ENCODE measurements at places on chromosomes 6 and 20. TPM values are rescaled to one million over a fixed set of nuclear protein-coding genes. Genes with fewer than 3 reads are reported as not detected.

DNA sequence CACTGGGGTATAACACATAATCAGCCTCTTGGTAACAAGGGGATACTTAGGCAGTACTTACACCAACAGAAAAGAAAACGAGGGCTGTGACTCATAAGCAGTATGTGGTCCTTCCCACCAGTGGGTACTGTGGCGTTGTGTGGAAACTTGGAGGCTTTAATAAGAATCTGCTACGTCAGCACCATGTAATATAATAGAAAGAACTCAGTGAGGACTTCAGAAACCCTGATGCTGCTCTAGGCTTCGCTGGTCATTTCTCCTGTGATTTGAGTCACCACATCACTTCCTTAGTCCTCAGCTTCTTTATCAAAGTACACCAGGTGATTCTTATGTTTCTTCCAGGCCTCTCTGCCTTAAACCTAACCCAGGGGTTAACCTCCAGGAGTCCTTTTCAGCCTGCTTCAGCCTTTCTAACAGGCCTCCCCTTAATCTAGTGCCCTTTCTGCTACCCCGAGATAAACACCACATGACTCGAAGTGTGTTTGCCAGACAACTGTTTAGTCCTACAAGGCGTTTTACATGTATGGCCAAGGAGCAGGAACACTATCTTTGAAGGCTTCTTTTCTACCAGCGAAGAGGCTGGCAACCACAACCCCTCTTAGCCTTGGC lies 68.5 kb downstream of the FYN start:
- DNase-seq, result peak; percentile 66

DNA sequence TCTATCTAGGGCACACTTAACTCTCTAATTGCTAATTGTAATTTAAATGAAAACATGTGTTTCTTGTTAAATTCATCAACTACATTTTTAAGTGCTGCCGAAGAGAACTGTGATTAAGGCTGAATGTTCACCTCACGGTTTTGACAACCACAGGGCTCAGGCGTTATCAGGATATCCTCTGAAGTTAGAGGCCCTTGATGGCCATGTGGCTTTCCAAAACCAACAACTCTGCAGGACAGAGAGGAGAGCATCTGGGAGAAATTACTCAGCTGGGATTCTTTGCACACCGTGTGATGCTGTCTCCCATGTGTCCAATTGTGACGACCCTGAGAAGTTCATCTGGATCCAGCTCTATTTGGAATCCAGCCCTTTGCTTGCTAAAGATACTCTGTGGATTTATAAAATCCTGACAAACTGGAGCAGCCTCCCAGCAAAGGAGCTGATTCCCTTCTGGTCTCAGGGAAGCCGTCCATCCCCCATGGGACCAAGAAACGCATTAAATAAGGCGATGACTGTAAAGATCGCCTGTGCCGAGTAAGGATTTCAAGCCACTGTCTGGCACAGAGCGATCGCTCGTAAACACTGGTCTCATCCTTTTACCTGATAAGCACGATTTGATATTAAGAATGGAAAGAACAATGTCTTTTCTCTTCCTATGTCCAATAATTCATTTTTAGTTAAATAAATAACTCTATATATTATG lies 401.1 kb downstream of the CD83 start:
- DNase-seq, result no peak

- no peak for DNase-seq
Measured at GRCh38 chr6:36676141-36677058, 2.1 kb upstream of the CDKN1A start.

DNA sequence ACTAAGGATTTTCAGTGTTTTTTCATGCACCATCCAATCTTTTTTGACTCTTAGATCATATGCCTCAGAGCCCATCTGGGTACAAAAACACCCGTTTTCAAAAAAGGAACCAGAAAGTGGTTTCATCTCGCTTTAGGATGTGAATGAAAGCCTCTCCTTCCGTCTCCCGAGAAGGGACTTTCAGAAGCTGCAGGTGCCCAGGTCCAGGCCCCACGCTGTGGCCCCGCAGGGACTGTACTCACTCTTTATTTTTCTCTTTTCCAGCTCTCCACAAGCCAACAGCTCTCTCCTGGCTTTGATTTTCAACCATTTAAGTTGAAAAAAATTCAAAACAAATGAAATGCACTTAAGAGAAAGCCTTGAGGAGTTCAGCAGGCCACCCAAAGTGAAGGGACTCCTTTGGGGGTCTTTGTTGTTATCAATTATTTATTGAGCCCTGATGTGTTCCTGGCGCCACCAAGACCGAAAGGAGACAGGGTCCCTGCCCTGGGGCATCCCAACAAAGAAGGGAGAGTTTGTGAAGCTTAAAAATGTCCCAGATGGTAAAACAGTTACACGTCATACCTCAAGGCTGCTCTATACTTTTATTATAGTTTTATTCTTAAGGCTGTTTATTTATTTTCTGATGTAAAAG lies 467.3 kb downstream of the PREX1 start:
- DNase-seq, result no peak

DNA sequence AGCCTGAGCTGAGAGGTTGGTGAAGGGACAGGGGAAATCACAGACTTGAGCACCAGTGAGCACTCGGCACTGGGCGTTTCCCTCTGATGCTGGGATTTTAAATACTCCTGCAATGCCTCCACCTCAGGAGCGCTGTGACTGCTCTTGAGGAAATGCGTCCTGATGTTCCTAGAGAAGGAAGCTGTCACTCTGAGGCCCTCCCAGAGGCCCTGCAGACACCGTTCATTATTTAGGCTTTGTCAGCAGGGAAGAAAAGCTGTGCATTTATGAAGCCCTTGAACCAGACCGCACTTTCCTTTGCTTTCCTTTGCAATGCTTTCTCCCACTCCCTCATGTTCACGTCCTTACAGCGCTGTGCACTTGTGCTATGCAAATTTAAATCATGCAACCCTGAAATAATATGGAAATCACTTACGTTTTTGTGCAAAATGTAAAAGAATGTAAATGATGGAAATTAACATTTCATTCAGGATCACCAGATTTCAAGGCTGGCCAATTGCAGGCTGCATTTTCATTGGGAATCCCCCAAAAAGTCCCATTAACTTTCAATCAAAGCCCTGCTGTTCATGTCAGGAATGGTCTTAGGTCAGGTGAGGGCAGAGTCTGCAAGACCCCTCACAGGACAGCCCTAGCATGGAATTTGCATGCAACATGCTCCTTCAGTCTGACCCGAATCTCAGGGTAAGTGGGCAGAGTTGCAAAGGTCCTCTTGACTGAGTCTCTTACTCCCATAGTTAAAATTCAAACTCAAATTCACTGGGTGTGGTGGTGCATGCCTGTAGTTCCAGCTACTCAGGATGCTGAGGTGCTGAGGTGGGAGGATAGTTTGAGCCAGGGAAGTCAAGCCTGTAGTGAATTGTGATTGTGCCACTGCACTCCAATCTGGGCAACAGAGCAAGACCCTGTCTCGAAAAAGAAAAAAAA lies 45.8 kb upstream of the SYNDIG1 start:
- DNase-seq, result no peak

- DNase-seq, result no peak
Measured at GRCh38 chr6:33441457-33441856, 12.9 kb upstream of the ZBTB9 start.

DNA sequence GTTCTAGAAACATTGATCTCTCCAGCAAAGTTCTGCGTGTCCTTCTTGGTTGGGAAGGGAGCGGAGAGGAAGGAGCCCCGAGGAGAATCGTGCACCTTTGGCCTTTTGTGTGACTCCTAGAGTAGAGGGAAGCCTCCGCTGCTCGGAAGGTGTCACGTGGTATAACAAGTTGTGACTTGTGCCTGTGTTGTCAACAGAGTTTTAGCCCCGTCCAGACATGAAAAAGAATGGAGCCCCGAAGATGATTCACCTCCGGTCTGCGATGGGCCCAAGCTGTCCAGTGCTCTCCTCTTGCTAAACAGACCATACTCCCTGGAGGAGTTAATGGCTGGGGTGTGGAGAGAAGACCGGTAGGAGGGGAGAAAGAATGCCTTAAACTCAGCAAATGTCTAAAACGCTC lies 7.0 kb downstream of the EYA2 start:
- no peak for DNase-seq

- DNase-seq, result no peak
Measured at GRCh38 chr6:52994839-52995088, 320 bp downstream of the GSTA4 start.

- DNase-seq, result peak; percentile 87
Measured at GRCh38 chr6:75204217-75204958, 1.5 kb downstream of the COL12A1 start.

DNA sequence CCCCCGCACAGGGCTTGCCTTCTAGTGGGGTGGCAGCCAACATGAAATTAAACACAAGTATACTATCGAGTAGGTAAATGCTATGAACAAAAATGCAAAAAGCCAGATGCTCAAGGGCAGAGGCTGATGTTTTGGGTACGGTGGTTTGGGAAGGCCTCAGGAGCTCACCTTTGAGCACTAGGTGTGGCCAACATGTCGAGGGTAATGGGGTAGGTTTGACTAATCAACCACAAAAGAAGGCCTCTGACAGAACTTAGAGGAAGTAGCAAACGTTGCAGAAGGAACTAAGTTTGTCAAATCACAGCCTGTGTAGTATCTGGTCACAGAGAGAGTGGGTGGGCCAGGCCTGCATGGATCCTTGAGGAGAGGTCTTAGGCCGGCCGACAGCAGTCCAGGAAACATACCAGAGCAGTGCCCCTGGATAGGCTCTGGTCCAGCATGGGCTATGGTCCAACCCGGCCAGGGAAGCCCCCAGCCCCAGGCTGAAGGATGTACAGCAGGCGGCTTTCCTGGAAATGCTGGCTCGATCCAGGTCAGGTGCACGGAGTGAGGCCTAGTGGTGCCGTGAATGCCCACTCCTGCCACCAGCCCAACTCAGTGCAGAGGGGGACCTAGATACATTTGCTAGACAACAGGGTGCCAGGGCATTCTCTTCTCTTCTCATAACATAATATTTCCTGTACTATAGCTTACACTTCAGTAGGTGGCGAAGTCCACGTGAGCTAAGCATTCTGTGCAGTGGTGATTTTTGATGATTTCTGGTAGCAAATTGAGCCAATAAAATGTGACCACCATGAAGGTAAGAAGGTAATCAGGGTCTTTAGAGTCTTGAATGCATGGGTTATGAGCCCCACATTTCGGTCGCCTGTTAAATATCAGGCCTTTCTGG lies 56.3 kb upstream of the CD93 start:
- no peak for DNase-seq

GRCh38 chr6:10429638-10430427 lies 15.0 kb upstream of the TFAP2A start:
- peak; percentile 70 for DNase-seq

GRCh38 chr6:110621061-110621460 lies 144.6 kb upstream of the SLC22A16 start:
- DNase-seq, result no peak

- DNase-seq, result no peak
Measured at GRCh38 chr20:10719740-10720385, 46.1 kb upstream of the JAG1 start.

- DNase-seq, result no peak
Measured at GRCh38 chr6:25341203-25341552, 62.0 kb downstream of the CARMIL1 start.

- no peak for DNase-seq
Measured at GRCh38 chr6:158257781-158258180, 54.5 kb upstream of the TULP4 start.

- no peak for DNase-seq
Measured at GRCh38 chr20:50062006-50062838, 50.7 kb downstream of the UBE2V1 start.

- no peak for DNase-seq
Measured at GRCh38 chr6:9540126-9540525, 874.7 kb downstream of the TFAP2A start.

- DNase-seq, result no peak
Measured at GRCh38 chr20:33296206-33296605, 13.2 kb downstream of the BPIFB1 start.

DNA sequence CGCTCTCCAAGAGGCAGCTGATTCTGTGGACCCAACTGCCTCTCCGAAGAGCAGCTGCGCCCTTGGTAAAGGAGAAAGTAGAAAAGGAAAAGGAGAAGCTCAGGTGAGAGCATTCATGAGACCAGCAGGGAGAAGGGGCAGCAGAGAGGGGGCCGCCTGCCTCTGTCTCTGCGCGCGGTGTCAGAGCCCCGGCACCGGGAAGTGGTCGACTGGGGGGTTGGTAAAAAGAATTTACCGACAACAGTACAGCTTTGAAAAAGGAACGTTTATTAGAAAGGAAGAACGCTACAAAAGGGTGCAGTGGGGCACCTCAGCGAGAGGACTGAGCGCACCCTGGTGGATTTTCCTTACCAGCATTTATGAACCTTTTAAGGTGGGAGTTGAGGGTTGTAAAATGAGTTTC lies 61.9 kb downstream of the GPR6 start:
- DNase-seq, result no peak

DNA sequence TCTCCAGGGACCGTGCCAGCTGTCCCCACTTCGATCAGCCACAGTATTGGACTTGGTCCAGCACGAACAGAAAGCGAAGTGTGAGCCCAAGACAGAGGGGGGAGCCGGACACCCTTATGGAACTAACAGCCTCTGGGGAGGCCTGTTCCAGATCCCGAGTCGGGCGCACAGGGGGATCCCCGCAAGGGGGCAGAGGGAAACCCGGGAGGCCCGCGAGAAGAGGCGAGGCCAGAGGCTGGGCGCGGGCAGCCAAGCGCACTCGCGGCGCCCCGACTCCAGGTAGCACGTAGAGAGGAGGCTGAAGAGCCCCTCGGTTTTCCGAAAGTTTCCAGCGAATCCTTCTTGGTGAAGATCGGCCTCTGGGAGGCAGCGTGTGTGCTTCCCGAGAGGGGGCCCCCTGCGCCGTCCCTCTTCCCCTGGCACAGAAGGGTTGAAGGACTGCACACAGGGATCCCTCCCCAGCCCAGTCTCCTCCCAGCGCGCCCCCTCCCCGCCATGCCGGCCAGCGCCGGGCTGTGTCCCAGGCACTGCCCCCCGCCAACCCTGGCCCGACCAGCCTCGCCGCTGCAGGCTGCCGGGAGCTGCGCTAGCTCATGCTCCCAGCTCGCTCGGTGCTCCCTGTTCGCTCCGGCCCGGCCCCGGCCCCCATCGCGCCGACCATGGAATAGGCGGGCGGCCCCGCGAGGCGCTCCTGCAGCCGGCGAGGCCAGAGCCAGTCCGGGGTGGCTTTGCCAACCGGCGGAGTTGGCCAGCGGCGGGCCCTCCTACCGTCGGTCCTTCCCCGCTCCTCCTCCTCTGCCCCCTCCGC lies 577 bp upstream of the SLC24A3 start:
- no peak for DNase-seq

DNA sequence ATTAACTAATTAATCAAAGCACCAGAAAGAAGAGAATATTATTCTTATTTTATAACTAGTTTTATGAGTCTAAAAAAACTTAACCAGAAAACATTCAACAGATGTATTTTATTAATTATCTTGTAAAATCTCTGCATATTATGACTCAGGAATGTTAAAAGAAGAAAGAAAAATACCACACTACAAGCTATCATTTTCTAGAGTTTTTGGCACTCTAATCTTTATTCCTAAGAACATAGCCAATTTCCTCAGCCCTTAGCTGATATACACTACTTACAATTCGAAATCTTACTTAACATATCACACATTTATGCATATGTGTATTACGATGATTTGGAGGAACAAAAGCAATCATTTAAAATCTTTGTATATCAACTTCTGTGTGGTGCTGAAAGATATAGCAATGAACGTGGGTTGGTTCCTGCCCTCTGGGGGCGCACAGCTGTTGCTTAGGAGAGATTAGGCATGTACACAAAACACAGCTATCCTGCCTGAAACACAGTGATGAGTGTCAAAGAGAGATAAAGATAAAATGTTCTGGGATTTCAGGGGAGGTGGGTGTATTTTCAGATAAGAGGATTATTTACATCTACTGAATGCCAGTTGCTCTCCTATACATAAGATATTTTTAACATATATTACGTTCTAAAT lies 404.5 kb downstream of the SYNE1 start:
- no peak for DNase-seq

Gene MOXD1
- total RNA-seq, result 37.3 TPM

Gene LST1
- total RNA-seq, result not detected

Gene DOK5
- total RNA-seq, result 4.0 TPM

Gene LAMP5
- total RNA-seq, result not detected

Gene FILIP1
- 4.1 TPM for total RNA-seq
